Hematopoietic multipotent progenitor cell (in vitro differentiated cells): ENCODE measurements at places on chromosomes 5 and 9.

GRCh38 chr5:1526681-1527131 is 2.9 kb upstream of the LPCAT1 start:
- DNase-seq, result no peak

DNA sequence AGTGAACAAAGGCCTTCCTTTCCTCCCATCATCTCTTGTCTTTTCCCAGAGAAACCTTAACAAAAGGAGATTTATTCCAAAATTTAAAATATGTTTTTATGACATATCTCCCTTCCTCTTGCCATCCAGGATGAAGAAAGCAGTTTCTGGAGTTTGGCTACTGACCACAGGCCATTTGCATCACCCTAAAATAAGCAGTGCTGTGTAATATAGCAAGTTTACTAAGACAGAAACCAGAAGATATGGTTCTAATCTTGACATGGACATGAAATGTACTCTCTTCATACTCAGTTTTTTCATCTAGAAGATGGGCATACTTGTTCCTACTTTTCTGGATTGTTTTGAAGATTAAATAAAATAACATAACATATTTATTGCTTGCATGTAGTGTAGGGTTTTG is 50.2 kb upstream of the ZFAND5 start:
- DNase-seq, result no peak

DNA sequence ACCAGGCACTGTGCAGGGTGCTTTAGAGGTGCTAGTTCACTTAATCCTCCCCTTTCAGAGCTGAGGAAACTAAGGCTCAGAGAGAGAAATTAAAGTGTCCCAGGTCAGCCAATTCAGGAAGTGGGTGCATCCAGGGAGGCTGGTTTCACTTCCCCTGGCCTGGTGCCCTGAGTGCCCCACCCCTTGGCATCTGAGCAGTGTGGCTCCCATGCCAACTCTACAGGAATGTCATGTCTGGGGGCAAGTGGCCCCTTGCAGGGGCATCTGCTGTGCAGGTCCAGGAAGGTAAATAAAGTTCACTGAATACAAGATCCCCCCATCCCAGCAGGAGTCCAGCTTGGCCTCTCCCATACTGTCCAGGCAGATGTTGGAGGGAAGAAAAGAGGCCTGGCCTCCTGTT is 4.4 kb upstream of the N4BP3 start:
- DNase-seq, result no peak

DNA sequence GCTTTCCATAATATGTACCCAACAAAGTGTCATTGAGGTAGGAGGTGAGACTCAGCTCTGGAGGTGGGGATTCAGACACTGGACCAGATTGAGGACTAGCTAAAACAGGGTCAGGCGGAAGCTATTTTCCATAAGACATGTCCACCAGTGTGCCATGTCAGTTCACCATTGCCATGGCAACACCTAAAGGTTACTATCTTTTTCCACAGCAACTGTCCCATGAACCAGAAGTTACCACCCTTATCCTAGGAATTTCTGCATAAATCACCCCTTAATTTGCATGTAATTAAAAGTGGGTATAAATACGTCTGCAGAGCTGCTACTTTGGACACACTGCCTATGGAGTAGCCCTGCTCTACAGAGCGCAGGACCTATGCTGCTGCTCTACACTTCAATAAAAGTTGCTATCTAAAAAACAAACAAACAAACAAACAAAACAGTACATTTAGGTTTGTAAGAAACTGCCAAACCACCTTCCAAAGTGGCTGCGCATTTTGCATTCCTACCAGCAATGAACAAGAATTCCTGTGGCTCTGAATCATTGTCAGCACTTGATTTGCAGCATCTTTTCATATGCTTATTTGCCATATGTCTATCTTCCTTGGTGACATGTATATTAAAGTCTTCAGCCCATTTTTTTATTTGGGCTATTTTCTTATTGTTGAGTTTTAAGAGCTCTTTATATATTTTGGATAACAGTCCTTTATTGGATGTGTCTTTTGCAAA is 18.0 kb upstream of the TRIM32 start:
- no peak for DNase-seq

DNA sequence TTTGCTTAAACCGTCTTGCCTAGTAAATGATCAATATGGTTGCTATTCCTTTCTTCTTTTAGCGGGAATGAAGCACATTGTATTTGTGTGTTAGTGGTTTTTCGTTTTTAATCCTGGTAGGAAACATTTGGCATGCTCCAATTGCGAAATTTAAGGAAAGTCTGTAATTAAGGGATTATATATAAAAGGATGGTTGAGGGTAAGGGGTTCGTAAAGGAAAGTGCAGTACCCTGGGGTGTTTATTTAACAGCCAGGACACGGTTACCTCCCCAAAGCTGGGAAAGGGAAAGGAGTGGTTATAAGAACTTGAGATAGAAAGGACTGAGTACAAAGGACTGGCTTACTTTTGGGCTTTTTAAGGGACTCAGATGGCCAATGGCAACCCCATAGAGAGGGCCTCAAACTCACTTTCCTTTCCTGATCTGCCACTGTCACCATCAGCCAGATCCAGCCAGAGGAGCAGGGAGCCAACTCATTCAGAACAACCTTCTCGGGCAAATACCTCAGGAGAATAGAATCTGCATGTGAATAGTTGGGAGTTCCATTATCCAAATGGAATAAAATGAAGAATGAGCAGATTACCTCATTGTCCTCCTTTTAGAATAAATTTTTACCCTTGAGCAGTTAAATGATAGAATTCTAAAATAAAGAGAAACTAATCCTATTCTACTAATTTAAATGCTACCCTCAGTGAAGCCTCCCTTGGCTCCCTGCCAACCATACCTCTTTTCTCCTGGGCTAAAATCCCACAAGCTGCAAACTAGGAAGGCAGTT is 117.7 kb downstream of the SNCAIP start:
- DNase-seq, result no peak

- DNase-seq, result no peak
These were observed 47.2 kb downstream of the MARCHF3 start for GRCh38 chr5:126982926-126983873.

GRCh38 chr9:11577522-11577921 is 964.7 kb upstream of the PTPRD start:
- no peak for DNase-seq

DNA sequence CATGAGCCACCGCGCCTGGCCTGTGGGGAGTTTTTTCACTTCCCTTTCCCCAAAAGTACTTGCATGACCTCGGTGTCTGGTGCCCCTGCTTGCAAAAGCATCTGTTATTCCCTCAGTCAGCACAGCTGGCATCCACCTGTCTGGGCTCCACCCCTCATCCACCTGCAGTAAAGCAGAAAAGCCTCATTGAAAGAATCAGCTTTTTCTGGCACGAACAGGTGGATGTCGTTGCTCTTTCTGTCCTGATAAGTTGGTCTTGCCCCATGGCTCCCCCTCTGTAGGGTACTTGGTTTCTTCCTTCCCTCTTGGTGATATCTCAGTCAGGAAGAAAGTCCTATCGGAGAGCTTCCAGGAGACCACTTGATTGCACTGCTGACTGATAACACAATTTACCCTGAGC is 37.4 kb downstream of the WWC1 start:
- no peak for DNase-seq

DNA sequence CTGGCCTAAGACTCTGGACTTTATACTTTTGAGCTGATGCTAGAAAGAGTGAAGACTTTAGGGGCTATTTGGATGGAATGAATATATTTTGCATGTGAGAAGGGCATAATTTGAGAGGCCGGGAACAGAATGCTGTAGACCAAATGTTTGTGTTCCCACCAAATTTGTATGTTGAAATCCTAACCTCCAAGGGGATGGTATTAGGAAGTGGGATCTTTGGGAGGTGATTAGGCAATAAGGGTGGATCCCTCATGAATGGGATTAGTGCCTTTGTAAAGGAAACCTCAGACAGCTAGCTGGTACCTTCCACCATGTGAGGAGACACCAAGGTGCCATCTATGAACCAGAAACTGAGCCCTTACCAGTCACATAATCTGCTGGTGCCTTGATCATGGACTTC is 165.1 kb upstream of the S1PR3 start:
- DNase-seq, result no peak

- no peak for DNase-seq
These were observed 161.3 kb downstream of the SNCAIP start for GRCh38 chr5:122473138-122473843.

GRCh38 chr5:138033907-138034306 is 1.0 kb upstream of the FAM13B start:
- DNase-seq, result no peak

GRCh38 chr9:71955300-71955915 is 44.0 kb downstream of the C9orf85 start:
- no peak for DNase-seq
